NCI-H774 (cell line): ENCODE measurements at places on chromosomes 7 and 10.

GRCh38 chr7:81803267-81803666, 33.4 kb upstream of the HGF start:
- DNase-seq = no peak

DNA sequence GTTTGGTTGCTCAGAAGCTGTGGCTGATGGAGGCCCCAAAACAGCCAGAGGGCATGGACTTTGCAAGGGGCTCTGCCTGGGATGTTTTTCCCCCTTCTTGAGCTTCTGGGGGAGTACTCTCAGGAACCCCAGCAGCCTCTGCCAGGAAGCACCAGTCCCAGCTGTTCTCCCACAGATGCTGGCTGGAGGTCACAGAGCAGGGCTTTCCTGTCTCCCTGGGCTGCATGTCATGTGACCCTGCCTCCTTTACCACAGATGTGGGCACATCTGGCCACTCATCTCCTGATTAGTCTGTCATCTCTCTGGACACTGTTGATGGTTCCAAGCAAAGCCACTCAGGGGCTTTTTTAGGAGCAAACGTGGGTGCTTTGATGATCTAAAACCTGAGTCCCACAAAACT, 136.7 kb downstream of the NEURL1 start:
- DNase-seq = no peak

DNA sequence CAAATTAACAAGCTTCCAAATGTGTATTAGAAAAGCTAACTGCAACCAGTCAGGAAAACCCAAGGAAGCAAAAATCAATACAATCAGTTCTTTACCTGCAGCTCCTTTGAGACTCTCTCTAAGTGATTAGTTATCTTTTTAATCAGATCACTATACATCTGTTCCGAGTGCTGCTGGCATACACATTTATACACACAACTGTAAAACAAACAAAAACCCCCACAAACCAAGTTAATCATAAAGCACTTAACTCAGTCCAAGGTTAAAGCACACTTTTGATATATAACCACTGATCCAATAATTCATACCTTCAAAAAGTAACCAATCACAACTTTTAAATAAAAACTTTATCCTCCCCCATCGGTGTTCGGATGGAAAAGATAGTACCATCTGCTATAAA, 25.6 kb downstream of the CACUL1 start:
- DNase-seq = no peak

DNA sequence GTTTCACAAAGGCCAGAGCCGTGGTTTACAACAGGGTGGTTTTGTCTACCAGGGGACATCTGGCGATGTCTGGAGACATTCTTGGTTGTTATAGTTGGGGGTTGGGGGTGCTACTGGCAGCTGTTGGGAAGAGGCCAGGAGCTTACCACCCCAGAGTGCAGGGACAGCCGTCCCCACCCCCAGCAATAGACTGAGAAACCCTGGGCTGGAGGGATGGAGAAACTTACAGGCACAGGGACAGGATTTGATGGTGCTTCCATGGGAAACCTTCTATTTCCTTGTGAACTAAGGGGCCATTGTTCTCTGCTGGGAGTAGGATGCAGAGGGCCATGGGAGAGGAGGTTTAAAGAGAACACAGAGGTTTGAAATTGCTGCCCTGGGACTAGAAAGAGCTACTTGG, 10.9 kb downstream of the ADCK2 start:
- DNase-seq = no peak
